Activated gamma-delta T cell treated with Interleukin-2 at 50 U/mL for 16 hours (primary cell): ENCODE measurements at places on chromosomes 5 and 9.

DNA sequence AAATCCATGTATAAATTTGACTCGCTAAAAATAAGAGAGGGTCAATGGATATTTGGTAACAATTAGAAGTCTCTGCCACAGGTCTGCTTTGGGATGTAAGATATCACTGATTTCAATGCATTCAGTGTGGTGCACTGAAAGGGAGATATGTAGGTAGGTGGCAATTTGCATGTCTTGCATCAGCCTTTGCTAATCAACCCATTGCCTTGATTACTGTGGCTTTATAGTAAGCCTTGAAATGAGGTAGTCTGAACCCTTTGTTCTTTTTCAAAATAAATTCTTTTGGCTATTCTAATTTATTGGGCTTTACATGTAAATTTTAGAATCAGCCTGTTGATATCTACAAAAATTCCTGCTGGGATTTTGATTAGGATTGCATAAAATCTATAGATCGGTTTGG is 15.8 kb upstream of the TBCA start:
- no peak for DNase-seq

DNA sequence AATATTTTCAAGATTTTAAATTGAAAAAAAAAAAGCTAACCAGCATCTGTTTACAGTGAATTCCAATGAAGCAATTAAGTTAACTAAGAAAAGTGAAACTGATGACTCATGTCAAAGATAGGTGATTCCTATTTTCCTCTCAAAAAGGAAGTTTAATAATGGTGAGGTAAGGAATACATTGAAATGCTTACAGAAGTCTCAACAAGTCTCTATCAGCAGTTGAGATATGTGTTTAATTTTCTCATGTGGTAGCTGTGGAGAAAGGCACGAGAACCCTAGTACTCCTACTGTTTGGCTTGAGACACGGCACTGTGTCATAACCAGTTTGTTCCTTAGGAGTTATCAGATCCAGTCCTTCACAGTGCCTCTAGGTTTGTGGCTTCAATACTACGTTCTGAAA is 114.5 kb downstream of the SLC25A46 start:
- DNase-seq: no peak

GRCh38 chr9:30935730-30936129 is 1448.7 kb upstream of the ACO1 start:
- no peak for DNase-seq

GRCh38 chr9:98575379-98576346 is 133.1 kb downstream of the GABBR2 start:
- DNase-seq: no peak

- no peak for DNase-seq
Measured at GRCh38 chr9:111986035-111986556, 89.5 kb downstream of the UGCG start.

GRCh38 chr9:117715411-117715989 is 11.3 kb downstream of the TLR4 start:
- no peak for DNase-seq

DNA sequence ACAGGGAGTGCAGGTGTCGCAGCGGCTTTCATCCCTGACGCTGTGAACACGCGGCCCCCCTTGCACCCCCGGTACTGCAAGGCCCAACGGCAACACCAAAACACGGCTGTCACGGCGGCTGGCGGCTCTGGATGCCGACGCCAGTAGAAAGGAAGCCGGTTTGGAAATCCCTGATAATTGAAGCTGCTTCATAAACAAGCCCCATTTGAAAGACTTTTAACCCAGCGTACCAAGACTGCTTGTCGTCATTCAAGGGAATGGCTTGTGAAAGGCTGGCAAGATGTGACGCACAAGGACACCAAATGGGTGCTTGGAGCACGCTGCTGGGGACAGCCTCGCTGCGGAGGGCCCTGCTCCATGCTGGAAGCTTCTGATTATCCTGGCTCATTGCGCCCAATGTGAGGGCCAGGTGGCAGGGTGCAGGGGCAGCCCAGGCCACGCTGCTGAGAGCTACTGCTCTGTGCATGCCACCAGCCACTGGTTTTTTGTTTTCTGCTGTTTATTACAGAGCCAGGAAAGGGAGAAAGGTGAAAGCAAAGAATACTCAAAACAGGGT is 63.1 kb downstream of the GTF3C4 start:
- DNase-seq: no peak

DNA sequence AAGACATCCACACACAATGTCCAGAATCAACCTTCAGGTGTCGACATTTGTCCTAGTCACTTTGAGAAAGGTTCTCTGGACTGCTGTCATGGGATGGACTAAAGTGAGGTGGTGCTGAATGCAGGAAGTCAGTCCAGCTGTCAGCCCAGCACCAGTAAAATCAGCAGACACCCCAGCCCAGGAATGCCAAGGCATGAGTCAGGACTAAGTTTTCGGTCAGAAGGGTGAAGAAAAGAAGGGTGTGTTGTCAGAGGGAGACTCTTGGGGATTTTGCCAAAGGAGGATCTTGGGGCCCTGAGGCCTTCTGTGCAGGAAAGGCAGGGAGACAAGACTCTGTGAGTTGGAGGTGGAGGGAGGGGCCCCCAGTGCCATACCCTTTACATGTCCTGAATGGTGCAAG is 69.0 kb upstream of the XPA start:
- DNase-seq: no peak

DNA sequence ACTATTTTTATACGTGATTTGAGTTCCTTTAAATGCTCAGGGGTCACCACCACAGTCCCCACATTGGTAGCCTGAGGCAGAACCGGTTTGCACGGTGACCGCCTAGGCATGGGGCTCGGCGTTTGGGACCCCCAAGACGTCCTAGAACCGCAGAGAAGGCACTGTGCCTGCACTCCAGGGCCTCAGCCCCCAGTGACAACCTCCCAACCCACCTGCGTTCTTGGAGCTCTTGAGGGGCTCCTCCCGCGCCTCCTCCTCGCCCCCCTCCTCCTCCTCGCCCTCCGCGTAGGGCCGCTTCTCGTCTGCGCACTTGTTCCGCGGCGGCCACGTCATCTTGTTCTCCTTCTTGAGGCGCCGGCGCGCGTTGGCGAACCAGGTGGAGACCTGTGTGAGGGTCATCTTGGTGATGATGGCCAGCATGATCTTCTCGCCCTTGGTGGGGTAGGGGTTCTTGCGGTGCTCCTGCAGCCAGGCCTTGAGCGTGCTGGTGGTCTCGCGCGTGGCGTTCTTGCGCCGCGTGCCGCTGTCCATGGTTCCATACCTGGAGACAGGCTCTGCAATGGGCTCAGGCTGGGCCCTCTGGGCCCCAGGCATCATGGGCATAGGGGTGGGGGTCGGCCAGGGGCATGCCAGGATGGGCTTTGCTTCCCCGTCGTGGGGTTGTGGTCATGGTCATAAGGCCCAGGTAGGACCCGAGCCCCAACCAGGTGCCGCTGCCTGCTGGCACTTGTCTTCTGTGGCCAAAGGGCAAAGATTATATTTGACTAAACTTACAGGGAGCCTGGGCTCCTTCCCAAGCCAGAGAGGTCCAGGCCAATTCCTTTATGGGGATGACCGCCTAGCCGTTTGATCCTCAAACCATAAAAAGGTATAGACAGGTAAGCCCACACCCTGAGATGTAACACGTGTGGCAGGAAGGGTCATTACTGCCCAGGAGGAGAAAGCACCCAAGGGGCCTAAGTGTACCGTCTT is 3.1 kb downstream of the IRX4 start:
- DNase-seq: no peak

- no peak for DNase-seq
Measured at GRCh38 chr5:173780235-173781234, 107.6 kb upstream of the CPEB4 start.

DNA sequence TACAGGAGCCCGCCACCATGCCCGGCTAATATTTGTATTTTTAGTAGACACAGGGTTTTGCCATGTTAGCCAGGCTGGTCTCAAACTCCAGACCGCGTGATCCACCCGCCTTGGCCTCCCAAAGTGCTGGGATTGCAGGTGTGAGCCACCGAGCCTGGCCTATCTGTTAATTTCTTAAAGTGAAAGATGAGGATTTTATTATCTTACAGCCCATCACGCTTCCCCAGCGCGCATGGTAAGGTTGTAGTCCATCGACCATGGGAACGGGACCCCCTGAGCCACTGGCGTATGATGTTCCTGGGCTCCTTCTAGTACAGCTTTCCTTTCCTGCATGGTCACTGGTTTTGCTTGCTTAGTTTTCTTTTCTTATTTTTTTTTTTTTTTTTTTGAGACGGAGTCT is 8.7 kb downstream of the CDHR2 start:
- DNase-seq: no peak

- no peak for DNase-seq
Measured at GRCh38 chr5:13865312-13865711, 79.2 kb downstream of the DNAH5 start.

GRCh38 chr5:139296198-139296597 is 2.7 kb downstream of the MATR3 start:
- no peak for DNase-seq

DNA sequence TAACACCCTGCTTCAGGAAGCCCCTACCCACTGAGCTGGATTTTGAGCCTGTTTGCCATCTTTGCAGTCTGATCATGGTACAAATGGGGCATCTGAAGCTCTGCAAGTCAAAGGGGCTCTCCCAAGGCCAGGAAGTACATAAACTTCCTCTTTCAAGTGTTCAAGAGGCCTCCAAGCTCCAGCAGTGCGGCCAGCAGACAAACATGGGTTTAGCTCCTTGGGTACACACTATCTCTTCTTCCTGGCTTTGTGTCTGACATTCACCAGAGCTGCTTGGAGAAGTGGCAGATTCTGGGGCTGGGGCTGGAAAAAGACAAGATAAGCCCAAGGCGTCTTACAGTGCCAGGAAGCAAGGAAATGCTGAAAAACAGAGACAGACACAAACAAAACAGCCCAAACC is 34.1 kb downstream of the LAMC3 start:
- DNase-seq: no peak

DNA sequence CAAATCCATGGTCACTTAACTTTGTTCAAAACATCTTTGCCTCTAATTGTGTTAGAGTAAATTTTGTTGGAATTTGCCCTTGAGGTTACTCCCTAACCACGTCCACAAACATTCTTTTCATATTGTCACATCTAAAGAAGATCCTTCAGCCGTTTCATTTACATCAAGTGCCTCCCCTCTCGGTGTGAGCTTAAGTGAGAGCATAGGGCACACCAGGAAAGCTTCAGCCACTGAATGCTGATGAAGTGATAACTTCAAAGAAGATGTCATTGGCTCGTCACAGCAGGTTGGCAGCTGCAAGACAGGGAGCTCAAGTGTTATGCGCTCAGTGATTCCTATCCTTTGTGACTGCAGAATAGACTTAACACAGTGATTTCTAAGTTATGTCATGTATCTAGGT is 49.6 kb upstream of the ADAMTS19 start:
- no peak for DNase-seq

GRCh38 chr5:97534166-97534565 is 351.1 kb upstream of the RIOK2 start:
- no peak for DNase-seq

DNA sequence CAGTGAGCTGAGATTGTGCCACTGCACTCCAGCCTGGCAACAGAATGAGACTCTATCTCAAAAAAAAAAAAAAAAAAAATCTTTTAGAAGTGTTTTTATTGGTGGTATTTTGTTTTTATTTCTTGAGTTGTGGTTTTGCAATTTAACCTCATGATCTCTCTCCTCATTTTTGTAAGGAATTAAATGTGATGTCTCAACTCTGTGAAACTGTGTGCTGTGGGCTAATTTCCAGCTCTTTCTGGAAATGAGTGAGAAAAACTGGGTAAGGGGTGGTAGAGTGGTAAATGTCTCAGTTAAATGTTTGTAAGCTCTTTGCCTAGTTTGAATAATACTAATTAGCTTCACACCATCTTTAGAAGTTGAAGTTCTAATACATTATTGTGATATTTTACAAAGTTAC is 29.0 kb downstream of the ACO1 start:
- DNase-seq: no peak

GRCh38 chr9:108963459-108964143 is 29.4 kb downstream of the ABITRAM start:
- no peak for DNase-seq

- no peak for DNase-seq
Measured at GRCh38 chr9:114928136-114928535, 2.3 kb downstream of the TNFSF8 start.

GRCh38 chr5:10563110-10563944 is 543 bp upstream of the ANKRD33B start:
- DNase-seq: peak; percentile 26

- DNase-seq: no peak
Measured at GRCh38 chr5:75856056-75856455, 138.8 kb upstream of the POC5 start.

- DNase-seq: peak; percentile 29
Measured at GRCh38 chr5:98796197-98796972, 22.9 kb downstream of the RGMB start.

GRCh38 chr5:17308326-17309065 is 91.1 kb downstream of the BASP1 start:
- DNase-seq: no peak

DNA sequence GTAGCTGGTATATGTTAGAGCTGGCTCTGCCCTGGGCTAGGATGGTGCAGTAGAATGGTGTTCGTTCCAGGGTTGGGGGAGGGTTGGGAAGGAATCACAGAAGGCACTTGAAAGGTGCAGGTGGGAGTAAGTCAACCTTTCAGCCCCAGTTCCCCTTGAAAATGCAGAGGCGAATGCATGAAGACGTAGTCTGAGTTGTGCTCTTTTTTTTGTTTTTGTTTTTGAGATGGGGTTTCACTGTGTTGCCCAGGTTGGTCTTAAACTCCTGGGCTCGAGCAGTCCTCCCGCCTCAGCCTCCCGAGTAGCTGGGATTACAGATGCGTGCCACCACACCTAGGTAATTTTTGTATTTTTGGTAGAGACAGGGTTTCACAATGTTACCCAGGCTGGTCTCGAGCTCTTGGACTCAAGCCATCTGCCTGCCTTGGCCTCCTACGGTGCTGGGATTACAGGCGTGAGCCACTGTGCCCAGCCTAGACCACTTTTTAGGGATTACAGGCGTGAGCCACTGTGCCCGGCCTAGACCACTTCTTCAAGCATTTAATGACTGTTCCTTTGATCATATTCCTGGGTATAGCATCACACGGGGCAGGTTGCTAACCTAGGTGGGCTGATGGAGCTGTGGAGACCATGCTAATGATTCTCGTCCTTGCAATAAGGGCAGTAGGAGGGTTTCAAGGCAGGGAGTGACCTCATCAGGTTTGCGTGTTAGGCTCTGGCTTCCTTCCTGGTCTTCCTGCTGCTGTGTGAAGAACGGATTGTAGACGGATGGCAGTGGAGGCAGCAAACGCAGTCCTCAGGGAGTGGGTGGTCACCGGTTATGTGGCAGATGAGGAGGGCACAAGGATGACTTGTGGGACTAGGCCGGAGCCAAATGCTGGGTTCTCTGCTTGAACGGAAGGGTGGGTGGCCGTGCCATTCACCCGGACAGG is 13.7 kb downstream of the EHMT1 start:
- no peak for DNase-seq

- DNase-seq: no peak
Measured at GRCh38 chr5:15459200-15459599, 40.8 kb upstream of the FBXL7 start.

GRCh38 chr9:117437283-117437682 is 22.4 kb upstream of the ASTN2 start:
- DNase-seq: no peak

- DNase-seq: no peak
Measured at GRCh38 chr5:156295431-156295830, 31.5 kb upstream of the SGCD start.
